ENCODE measurements at places on chromosomes 5 and 9.

GRCh38 chr9:16985559-16986348, 115.3 kb upstream of the BNC2 start:
- peak; percentile 61 for DNase-seq

DNA sequence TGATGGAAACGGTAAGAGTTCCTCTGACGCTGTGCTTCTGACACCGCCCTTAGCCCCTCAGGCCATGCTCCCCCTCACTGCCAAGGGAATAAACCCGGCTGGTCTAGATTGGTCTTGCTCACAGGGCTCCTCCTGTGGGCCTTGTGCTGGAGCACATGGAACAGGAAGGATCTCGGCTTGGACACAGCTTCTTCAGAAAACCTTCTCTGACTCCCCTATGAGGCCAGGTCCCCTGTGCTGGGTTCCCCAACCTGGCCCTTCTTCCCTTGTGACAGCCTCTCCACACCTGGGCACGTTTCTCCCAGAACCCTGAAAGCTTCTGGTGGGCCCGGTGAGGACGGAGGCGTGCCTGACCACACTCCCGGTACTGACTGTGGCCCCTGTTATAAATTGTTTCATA, 8.2 kb downstream of the SPATA31E1 start:
- no peak for DNase-seq

GRCh38 chr5:168820874-168821273, 241.7 kb upstream of the PANK3 start:
- no peak for DNase-seq

DNA sequence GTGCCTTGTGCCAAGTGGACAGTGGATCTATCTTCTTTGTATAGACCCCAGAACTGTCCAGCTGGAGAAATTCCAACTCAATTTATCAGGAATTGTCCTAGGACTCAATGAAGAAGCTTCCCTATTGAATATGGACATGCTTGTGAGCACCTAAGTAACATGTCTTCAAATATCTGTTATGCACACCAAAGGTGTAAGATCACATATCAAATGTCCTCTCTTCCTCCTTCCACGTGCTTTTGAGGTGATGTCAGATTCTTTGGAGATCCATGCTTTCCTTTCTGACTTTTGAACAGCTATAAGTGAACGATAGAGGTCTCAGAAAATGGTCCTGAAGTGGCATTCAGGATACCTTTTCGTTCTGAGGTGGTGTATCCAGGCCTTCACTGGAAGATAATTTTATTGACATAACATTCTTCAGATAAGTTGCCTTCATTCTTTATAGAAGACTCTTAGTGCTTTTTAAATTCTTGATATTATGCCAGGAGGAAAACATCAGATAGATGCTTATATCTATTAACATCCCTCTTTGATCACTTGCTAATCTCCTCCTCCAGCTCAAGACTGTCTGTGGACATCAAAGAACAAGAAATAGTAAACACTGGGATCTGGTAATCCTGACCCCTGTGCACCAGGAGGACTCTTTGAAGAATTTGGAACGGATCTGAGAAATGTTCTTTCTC, 246.4 kb downstream of the SMARCA2 start:
- no peak for DNase-seq

- no peak for DNase-seq
Observed at GRCh38 chr9:84146893-84147710, 166.5 kb downstream of the RMI1 start.

- DNase-seq, result no peak
Observed at GRCh38 chr5:125487231-125487630, 740.8 kb upstream of the ZNF608 start.

DNA sequence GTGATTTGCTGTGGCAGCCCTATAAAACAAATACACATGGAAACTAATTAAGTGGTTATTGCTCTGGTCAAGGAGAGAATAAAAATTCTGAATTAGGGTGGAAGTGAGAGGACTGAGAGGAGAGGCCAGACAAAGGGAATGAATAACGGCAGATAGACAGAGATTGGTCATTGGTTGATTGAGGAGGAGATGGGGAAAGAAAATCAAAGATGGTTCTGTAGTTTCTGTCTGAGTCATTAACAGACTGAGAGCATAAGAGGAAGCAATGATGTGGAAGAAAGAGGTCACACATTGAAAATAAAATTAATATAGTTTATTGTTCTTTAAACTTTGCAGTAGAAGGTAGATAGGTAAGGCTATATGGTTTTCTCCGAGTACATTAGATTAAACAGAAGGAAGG, 469.8 kb downstream of the ACTL7B start:
- no peak for DNase-seq

DNA sequence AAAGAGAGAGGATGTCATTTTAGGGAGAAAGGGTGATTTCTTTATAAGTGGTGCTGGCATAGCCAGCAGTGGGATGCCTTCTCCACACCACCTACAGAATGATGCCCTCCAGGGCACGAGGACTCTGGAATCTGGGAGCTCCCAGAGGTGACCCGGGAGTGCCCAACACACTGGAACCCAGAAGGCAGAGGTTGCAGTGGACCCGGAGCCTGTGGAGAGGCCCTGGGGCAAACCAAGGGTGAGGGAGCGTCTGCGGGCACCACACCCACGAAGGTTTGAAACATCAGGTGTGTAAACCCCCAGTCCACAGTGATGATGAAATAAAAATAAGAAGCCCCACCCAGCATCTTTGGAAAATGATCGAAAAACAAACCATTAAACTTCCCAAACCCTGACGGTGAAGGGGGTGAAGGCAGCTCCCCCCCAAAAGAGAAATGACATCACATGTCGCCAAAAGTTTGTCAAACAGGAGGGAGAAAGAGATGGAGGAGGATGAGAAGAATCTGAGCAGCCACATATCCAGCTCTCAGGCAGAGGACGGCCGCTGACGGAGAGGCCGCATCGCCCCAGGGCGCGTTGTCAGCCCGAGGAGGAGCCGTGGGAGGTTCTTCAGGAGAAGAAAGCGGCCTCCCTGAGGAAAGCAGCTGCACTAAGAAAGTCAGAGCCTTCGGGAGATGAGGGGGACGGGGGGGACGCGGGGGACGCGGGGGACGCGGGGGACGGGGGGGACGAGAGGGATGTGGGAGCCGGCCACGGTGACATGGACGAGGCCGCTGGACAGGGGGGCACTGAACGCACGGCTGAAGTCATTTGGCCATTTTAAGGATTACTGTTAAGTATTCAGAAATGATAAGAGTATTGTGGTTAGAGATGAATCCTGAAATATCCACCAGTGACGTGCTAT, 43.1 kb upstream of the NSMF start:
- no peak for DNase-seq

- no peak for DNase-seq
Observed at GRCh38 chr5:38162625-38163024, 95.7 kb upstream of the EGFLAM start.

- no peak for DNase-seq
Observed at GRCh38 chr9:72213906-72214305, 64.7 kb downstream of the GDA start.

DNA sequence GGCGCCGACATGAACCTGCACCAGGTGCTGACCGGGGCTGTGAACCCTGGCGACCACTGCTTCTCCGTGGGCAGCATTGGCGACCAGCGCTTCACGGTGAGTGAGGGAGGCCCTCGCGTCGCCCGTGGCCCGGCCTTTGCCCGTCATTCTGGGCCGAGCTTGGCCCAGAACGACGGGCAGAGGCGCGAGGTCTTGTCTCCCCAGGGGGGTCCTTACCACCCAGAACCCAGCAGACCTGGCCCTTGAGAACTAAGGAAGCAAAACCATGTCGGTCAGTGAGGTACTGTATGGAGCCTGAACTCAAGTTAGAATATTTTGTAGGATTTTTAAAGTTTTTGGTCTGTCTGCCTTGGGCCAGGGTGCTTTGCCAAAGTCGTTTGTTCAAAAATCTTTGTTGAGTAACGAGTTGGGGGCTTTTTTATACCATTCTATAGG, 691 bp downstream of the DMXL1 start:
- no peak for DNase-seq

DNA sequence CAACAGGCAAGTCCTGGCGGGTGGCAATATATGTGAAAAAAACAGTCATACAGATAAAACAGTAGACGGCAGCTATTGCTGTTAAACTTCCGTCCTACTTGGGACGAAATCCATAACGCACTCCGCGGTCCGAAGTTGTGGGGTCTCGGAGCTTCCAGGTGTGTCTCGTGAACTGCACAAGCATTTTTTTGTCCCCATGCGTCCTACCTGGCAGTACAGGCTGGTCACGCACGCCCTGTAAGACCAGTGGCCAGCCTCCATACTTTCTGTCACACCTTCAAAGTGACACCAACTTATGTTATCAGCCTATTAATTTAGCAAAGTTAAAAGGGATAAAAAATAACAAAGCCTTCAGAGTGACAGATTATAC, 51.3 kb downstream of the TGFBI start:
- DNase-seq, result no peak

GRCh38 chr5:103487822-103488493, 74.6 kb downstream of the NUDT12 start:
- DNase-seq, result no peak

DNA sequence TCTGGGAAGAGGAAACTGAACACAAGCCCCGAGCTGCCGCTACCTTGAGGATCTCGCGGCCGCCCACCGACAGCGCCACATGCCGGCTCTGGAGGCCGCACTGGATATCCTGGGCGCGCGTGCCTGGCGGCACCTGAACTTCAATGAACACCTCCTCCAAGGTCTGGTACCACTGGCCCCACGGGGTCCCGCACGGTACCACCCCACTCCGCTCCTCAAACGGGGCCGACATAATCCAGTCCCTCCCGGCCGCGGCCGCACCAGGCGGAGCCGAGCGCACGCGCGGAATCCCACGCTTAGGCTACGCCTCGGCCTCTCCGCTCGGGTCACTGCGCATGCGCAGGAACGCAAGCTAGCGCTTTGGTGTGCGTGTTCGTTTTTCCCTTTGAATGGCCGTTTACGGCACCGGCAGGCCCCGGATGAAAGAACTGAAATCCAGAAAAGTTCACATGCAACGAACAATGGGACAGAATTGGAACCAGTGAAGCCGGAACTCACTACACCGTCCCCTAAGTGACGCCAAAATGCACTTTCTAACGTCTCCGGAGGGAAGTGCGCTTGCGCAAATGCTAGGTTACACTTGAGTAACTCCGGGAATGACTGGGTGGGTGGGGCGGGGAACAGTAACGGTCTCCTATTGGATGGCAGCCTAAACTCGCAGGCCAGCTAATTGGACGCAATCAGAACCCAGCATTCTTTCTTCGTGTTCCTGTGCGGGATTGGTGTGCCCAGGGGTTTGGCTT, at the start of gene NUDCD2:
Gene NUDCD2 (minus strand): TSS at position 284 of the 743 bp plus-strand sequence. CDS start 52 bp downstream, at position 232.
- DNase-seq, result peak; percentile 99

DNA sequence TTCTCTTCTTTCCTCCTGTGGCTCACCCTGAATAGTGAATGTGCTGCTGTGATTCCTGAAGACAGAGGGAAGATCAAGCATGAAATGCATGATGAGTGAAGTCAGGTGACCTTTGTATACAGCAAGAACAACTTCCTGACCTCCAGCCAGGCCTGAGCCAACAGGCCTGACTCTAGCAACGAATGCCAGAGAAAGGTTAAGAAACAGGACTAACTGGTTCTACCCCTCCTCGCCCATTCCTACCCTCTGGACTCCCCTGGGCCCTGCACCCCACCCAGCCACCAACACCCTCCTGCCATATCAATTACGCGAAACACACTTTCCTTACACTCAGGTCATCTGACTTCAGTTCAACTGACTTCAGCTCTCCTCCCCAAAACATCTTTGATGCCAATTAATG, 4.9 kb downstream of the SUSD1 start:
- DNase-seq, result no peak

DNA sequence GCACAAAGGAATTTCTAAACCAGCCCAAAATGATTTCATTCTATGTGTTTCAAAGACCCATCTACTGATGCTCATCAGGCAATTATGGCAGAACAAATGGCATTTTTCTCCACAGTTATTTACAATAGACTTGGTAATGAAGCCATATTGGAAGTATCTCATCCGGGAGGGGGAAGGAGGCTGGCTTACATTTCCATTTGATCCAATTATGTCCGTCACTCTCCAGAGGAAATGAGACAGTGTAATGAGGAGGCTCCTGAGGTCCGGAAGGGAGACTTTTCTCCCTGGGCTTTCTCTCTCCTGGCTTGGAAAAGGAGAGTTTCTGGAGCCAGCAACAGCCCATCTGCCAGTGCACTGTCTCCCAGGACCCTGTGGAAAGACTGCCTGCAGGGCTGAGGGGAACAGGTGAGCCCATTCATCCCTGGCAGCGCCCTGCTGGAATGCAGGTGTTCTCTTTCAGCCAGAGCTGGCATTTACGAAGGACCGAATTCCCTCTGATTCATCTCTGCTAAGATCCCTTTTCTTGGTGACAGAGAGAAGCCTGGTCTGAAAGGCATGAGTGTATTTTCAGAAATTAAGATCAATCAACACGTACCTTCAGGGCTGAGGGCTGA, 54.9 kb upstream of the SAP30L start:
- DNase-seq, result no peak

DNA sequence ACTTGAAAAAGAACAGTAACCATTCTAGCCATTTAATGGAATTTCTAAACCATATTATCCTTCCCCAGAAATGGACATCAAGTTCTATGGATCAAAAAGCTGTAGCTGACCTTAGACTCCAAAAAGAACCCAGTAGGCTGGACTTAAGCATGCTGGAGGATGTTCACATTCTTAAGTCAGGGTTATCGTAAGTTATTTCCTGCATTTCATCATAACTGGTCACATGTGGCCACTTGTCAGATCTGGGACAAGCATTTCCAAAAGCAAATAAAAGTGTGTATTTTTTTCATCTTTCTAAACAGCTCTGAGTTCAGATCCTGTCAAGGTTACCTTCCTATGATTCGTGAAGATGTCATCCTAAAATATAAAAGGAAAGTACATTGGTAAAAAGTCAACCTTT, 274.5 kb upstream of the PTGER4 start:
- DNase-seq, result no peak

All from left hindlimb (tissue), 1 donor.